ENCODE measurements at places on chromosomes 12 and 14.

DNA sequence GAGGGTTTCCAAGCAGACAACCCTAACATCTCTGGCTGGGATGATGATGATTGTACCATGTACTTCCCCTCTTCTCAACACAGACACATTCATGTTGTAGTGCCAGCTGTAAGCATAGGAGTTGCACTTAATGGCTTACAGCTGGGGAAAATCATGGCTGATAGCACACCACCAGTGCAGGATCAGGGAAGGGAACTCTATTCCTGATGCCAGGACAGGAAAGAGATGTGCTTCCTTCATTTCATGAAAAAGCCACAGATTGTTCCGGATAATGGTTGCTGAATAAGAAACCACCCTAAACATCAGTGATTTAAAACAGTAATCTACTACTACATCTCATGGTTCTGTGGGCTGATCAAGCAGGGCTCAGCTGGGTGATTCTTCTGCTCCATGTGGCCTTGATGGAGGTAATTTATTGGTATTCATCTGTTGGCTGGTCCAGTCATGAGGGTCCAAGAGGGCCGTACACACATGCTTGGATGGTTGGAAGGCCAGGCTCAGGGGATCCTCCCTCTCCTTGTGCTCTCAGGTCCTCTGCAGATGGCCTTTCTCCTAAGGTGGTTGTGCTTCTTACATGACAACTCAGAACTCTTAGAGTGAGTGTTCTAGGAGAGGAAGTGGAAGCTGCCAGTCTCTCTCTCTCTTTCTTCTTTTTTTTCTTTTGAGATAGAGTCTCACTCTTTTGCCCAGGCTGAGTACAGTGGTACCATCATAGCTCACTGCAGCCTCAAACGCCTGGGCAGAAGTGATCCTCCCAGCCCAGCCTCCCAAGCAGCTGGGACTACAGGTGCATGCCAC, 16.5 kb downstream of the TRAF3 start:
- DNase-seq: no peak

DNA sequence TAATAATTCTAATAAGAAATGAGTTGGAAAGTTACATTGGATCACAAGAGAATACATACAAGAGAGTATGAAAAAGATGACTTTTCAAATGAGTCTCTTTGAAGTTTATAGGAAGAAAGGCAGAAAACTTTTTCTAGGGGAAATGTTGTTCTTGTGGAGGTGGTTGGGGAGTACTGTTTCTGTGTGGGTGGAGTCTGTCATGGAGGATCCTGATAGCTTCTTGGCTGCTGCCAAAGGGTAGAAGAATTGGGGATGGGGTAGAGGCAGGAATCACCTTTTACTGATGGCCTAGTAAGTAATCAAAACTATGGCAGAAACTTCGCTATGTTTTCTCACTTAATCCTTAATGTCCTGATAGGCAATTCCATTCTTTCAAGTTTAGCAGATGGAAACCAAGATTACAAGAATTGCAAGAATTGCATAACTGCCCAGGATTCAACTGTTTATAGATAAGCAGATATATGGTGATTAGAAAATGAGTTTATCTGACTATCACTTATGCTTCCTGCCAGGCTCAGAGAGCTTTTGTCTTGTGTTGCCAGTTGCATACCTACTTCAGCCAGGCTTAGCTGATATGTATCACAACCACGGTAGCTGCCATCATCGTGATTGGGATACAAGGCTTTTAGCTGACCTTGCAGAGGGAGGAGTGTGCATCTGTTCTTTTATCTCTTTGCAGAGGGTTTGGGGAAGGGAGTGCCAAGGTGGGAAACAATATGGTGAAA, 463.9 kb downstream of the TMTC2 start:
- no peak for DNase-seq

DNA sequence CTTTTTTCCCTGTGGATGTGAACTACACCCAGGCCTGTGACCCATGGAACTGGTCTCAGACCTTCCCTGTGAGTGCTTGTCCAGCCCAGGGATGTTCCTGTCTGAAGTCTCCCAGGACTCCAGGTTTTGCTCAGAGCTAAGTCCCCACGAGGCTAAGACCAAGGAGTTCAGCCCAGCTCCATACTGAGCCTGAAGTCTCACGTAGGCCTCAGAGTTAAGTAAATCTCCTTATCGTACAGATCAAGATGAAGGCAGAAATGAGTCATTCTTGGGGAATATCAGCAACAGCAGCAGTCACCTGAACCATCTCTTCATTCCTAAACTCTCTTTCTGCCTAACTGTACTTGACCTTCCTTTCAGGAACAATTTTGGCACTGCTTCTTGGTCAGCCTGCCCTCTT, 139.8 kb downstream of the ANO6 start:
- peak; percentile 24 for DNase-seq

GRCh38 chr12:4960030-4960429, 50.3 kb downstream of the KCNA1 start:
- no peak for DNase-seq

DNA sequence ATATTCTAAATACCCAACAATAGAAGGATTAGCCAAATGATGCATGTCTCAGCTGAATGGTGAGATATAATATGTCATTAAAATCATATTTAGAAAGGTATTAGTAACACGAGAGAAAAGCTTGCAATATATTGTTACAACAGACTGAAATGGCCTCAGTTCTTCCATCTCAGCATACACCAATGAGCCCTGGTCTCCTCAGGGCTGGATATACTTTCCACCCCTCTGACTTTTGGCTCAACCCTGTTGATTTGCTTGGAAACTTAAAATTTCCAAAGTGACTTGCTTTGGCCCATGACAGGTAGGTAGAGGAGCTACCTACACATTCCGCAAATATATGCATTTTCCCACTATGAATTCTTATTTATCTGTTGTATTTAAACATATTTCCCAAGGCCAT, 908.1 kb upstream of the TMEM132C start:
- DNase-seq: no peak

GRCh38 chr14:102757646-102758045, 19.6 kb upstream of the TRAF3 start:
- no peak for DNase-seq

DNA sequence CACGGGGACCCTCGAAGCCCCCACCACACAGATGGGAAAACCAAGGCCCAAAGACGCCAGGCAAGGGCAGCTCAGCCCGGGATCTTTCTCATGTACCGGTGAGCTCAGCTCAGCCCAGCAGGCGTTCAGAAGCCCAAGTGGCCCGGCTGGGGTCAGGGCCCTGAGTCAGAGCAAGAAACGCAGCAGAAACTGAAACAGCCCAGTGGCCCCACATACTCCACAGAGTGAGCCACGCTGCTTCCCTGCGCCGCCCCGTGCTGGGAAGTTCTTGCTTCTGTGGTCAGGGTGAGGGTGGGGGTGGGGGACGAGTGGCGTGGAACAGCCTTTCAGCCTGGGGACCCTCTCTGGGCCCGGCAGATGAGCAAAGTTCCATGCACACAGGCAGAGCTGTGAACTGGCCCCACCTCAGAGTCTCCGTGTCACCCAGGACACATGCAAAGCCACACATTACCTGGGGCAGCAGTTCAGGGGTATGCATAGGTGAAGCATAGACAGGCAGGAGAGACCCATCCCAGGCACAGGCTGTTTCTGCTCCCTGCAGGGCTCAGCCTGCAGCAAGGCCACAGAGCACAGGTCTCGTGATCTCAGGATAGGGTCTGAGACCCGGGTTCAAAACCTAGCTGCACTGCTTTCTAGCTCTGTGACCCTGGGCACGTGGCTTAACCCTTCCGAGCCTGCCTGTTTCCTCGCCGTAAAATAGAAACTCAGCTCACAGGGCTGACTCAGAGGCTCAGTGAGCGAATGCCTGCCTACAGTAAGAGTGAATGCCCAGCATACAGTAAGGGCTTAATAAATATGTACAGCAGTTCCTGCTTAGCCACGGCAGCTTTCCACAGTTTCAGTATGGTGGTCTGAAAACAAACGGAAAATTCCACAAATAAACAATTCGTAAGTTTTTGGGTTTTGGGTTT, 21.6 kb downstream of the NCOR2 start:
- no peak for DNase-seq

- no peak for DNase-seq
Observed at GRCh38 chr12:129551441-129551840, 352.4 kb downstream of the TMEM132D start.

- DNase-seq: peak; percentile 39
Observed at GRCh38 chr14:55274751-55275150, 3.5 kb downstream of the FBXO34 start.

GRCh38 chr12:92722897-92723296, 20.1 kb downstream of the PLEKHG7 start:
- DNase-seq: no peak

DNA sequence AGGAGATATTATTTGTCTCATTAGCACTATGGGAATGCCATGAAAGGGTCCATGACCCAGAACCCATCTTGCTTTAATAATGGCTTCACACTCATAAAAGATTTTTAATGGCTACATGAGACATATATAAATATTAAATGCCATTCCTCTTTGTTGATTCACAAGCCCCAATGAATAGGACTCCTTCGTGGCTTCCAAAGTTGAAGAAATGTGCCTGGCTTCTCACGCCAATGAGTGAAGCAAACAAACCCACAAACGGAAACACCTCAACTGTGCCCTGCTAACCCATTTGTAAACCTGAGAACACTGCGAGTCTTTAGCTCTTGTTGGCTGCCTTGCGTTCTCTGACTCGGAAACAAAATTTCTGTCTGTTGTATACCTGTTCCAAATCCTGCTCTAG, 381.7 kb upstream of the DDHD1 start:
- DNase-seq: peak; percentile 94
